ENCODE measurements at places on chromosomes 3 and 15.
A peak's percentile ranks its signal among the peaks of the same experiment; 100 is the strongest.

- DNase-seq = peak; percentile 27
Measured at GRCh38 chr3:107117922-107118536, 259.2 kb upstream of the CCDC54 start.

DNA sequence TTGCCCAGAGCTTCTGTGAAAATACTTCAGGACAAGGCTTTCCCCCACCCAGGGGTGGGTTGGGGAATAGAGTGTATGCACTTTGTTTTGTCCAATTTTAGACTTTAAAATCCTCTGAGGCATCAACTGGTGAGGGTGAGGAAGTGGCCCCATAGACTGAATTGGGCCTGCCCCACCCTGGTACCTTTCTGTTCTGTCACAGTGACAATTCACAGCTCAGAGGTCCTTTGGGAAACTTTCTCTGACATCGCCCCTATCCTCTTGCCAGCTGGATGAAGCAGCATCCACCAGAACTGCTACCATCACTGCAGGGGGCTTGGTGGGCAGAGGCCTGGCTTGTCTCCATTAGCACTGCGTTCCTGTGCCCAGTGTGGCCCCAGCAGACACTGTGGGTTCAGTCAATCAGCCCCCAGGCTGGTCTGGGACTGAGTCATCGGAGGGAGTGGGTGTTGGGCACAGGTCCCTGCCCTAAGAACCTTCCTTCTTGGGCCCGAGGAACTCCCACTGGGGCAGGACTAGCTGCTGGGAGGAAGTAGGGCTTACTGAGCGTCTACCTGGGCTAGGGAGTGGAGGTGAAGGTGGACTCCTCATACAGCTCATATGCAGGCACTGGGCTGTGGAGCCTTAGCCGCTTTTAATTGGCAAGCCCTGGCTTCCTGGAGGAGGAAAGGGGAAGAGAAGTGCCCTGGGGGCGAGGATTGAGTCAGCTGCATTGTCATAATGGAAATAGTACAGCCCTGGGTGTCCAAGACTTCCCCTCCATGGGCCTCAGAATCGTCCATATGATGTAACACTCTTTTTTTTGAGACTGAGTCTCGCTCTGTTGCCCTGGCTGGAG, 1.5 kb upstream of the PPM1M start:
- DNase-seq = peak; percentile 88

- peak; percentile 67 for DNase-seq
Measured at GRCh38 chr3:46349484-46350261, 4.2 kb upstream of the CCR2 start.

DNA sequence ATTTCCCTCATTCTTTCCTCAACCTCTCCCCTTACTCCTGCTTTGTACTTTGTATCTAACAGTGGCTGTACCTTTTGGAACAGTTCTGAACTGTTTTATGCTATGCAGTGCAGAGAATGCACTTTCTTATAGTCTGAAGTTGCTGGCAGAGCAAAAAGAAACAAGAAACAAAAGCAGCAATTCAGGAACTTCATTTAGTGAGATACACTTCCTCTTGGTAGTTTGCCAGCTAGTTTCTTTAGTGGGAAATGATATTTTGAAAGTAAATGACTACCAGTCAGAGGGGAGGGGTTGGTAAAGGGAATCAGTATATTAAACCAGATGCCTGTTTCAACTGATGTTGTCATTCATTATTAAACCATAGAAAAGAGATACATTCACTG, 55.0 kb upstream of the CHD2 start:
- DNase-seq = peak; percentile 66

DNA sequence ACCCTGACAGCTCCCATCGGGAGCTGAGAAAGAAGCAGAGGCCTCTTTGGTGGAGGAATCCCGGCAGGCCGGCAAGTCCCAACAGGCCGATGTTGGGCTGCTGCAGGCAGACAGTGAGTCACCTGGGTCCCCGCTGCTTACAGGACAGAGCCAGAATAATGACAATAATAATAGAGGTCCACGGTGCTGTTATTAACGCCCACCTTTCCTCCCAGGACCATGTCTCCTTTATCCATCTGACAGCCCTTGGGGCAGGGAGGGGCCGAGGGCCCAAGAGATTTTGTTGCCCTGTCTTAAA, 29.3 kb upstream of the MAGEF1 start:
- DNase-seq = no peak

DNA sequence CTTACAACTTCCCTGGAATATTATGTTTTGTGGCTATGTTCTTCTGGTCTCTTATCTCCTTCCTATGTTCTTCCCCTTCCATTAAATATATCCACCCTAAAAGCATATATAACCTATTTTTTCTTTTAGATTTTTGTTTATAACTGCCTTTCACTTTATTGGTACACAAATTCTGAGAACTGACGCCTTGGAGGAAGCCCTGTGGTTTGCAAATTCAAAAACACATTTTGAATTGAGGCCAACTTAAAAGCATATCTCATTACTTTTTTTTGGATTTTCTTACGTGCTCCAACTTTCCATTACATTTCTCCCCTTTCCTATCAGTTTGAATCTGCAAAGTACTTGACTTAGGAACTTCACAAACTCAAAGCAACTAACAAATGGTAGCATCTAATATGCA, 15.3 kb upstream of the COLQ start:
- peak; percentile 36 for DNase-seq

DNA sequence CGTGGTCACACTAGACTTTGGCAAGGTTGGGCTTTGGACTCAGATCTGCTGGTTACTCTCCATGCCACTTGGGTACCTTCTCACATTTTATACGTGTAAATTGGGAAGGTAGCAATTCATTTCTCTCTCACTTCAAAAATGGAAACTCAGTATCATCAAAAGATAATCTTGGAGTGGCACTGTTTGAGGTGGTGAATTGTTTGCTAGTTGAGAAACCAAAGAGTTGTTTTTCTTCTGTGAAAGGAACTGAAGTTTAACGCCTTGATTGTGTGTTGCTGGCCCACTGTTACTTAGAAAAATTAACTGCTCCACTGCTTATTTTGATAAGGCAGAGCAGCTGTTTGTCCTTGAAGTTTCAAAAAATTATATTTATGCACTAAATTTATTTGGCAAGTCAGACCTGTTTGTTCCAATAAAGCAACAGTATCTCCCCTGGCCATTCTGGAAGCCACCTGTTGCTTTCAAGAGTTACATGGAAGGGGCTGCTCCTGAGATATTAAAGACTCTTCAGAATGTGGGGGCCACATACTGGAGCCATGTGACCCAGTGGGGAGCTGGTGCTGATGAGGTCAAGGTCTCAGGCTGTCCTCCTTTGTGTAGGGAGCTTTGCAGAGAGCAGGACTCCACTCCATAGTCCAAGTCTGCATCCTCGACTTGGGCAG, 16.2 kb downstream of the PLCL2 start:
- no peak for DNase-seq

GRCh38 chr3:149382101-149382467, 4.6 kb upstream of the TM4SF1 start:
- DNase-seq = no peak

- no peak for DNase-seq
Measured at GRCh38 chr15:95857758-95858157, 472.7 kb upstream of the NR2F2 start.

GRCh38 chr15:39969002-39969394, 35.1 kb downstream of the EIF2AK4 start:
- DNase-seq = peak; percentile 45

GRCh38 chr3:134754768-134755559, 40.1 kb upstream of the EPHB1 start:
- peak; percentile 47 for DNase-seq

DNA sequence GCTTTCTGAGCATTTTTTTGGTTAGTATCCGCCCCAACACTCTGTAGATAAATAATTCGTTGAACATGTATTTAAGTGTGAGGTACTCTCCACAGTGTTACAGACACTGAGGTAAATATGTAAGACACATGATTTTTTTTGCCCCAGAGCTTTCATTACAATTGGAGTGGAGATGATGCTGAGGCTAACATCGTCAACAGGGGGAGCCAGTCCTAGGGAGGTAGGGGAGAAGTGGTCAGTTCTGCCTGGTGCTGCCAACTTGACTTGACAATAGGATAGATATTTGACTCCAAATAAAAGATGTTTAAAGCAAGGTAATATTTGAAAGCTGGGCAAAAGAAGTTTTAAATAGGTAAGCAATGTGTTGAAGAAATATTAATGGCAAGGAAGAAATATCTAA, 295.7 kb downstream of the UNC13C start:
- no peak for DNase-seq

- no peak for DNase-seq
Measured at GRCh38 chr3:7190095-7190494, 329.2 kb downstream of the GRM7 start.

DNA sequence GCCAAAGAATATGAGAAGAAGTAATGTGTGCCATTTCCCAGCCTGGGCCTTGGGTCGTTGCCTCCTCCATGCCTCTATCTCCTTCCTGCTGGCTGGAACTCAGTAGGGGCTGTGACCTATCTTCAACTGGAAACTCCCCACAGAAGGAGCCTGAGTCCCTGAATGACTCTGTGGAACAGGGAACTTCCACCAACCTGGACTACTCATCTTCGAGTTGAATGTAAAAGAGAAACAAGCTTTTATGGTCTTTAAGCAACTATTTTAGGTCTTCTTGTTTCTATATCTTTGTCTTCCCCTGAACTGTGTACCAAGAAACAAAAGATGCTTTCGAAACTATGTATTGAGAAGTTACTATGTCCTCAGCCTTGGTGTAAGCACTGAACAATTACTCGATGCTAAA, 355.3 kb upstream of the NR2F2 start:
- DNase-seq = no peak

GRCh38 chr3:78050276-78051065, 1010.6 kb downstream of the ROBO2 start:
- no peak for DNase-seq

- no peak for DNase-seq
Measured at GRCh38 chr15:67924359-67924974, 84.6 kb upstream of the RNU6-1 start.

- DNase-seq = no peak
Measured at GRCh38 chr15:45185903-45186770, 1.6 kb downstream of the SHF start.

Measured in activated CD4-positive, alpha-beta T cell treated with anti-CD3 and anti-CD28 coated beads, Interleukin-2, amount 50 U/mL, for 16 hours (primary cell).